ENCODE measurements at places on chromosomes 4 and X.

DNA sequence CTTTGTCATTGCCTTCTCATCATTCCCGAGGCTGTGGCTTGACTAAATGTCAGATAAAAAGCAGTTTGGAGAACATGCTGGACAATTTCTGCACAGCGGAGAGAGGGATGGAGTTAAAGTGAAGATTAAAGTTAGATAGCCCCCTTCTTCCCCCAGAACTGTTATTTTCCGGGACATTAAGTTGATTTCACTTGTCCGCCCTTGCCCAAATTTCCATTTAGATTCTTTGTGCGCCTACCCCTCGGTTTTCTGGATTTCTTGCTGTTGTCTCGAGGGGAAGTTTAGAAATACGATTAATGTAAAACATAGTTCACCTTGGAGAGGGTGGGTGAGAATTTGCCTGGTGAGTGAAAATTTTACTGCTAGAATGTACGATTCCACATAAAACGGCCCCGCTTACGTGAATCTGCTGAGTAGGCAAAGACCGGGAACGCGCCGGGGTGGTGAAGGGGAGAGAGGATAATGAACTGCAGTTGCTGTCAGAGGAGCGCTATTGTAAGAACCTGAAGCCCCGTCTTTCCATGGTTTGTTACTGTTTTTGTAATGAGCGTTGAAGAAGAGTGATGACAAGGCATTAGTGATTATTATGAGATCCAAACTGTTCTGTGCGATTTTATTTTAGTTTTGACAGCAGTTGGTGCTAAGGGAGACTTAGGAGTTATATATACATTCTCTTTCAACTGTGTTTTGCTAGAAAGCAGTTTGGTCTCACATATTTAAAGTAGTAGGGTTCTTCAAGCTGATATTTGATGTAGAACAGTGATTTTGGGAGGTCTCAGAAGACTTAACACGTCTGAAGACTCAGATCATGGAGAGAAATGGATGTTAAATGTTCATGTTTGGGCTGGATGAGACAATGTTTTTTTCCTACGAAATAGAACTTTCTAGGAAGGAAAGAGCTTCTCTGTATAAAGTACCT is 73.0 kb downstream of the AFF1 start:
- DNase-seq: no peak

DNA sequence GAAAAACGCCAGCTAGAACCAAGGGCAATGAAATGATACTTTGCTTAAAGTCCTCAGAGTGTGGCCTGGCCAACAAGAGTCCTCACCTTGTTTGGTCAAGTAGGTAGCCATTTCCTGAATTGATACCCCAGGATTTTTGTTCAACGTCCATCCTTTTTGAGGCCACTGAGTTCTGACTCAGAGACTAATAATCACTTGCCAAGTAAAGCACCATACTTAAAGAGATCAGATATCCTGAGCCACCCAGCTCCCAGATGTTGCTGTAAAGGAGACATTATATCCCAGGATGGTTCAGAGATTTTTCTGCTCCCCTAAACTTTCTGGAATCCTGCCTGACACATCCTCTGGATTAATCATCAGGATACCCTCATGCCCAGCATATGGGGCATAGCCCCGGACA is 190.9 kb downstream of the RAP1GDS1 start:
- no peak for DNase-seq

DNA sequence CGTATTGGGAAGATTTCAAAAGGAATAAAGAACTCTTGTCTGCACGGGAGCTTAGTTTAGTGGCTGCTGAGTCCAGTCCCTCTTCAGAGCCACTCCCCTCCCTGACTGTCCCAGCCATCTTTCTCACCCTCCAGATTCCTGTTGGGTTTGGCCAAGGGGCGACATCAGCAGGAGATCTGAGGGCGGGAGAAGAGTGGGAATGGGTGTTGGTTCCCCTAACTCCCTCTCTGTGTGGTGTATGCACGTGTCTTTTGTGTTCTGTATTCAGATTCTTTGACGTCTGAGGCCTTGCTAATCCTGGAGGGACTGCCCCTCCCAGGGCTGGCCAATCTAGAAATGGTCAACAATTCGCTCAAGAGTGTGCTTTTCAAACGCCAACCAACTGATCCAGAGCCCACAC is 37.4 kb downstream of the CYTL1 start:
- no peak for DNase-seq

GRCh38 chrX:23820235-23820782 is 37.3 kb downstream of the SAT1 start:
- no peak for DNase-seq
